Stimulated activated naive B cell treated with anti-CD40 and anti-IgM and Interleukin-4, amounts not matched to agents 10 μg/mL and 1 μg/mL and 100 μg/mL, for 72 hours (primary cell): ENCODE measurements at places on chromosomes 2 and 18.

GRCh38 chr2:24508878-24509277 lies 17.8 kb downstream of the NCOA1 start:
- no peak for DNase-seq

DNA sequence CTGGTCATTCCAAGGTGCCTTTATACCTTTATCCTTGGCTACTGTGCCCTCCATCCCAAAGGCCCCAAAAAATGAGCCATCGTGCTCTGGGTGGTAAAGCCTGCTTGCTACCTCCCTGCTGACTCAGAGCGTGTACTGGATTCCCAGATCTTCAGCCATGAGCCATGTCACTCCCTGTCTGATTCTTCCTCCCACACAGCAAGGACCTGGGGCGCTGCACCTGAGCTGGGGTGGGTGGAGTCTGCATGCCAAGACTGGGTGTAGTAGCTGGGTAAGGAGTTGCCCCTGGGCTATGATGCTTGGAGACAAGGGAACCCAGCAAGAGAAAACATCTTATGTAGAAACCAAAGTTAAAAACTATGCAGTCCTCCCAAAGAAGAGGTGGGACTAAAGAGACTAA lies 37.2 kb upstream of the APCDD1 start:
- DNase-seq, result no peak

GRCh38 chr2:193153576-193153975 lies 958.8 kb upstream of the TMEFF2 start:
- DNase-seq, result no peak

GRCh38 chr2:136210455-136210805 lies 92.5 kb upstream of the CXCR4 start:
- no peak for DNase-seq

GRCh38 chr2:196290569-196290968 lies 119.2 kb upstream of the STK17B start:
- DNase-seq, result no peak

- DNase-seq, result no peak
Observed at GRCh38 chr2:557635-558301, 119.4 kb downstream of the TMEM18 start.
